ENCODE measurements at places on chromosomes 1 and 21. TPM values are rescaled to one million over a fixed set of nuclear protein-coding genes. Genes with fewer than 3 reads are reported as not detected.

DNA sequence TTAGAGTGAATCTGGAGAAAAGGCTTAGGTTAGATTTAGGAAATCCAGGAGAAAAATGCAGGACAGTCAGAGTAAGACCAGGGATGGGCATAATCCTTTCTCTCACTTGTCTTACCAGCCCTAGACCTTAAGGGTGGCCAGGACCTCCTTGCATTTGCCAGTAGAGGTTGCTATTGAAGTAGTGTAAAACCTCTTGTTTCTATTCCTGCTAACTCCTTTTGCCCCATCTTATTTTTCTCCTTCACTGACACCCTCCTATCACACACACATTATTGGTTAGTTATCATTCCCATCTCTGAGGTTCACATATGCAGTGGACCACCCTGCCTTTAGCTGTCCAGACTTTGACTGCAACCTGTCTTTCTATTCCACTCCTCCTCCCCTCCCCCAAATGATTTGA lies 75.0 kb upstream of the MACF1 start:
- no peak for DNase-seq
- peaks cover 4% of the 10 kb centered on the region for H3K36me3 ChIP-seq
- H3K27me3 ChIP-seq: no peaks in the 10 kb centered on the region
- peaks cover 24% of the 10 kb centered on the region for H3K4me1 ChIP-seq
- H3K27ac ChIP-seq: no peak overlapping the region

Gene NKAIN1
- 15.5 TPM for total RNA-seq

GRCh38 chr1:153493343-153493960 lies 33.0 kb upstream of the S100A7 start:
- H3K4me1 ChIP-seq: peaks cover 7% of the 10 kb centered on the region
- DNase-seq: no peak
- H3K36me3 ChIP-seq: no peaks in the 10 kb centered on the region
- H3K27ac ChIP-seq: no peak overlapping the region
- H3K27me3 ChIP-seq: peaks cover 11% of the 10 kb centered on the region

GRCh38 chr1:36910886-36911540 lies 123.3 kb downstream of the GRIK3 start:
- no peak overlapping the region for H3K4me3 ChIP-seq
- H3K27ac ChIP-seq: no peak overlapping the region
- no peak for DNase-seq
- no peaks in the 10 kb centered on the region for H3K36me3 ChIP-seq
- no peaks in the 10 kb centered on the region for H3K4me1 ChIP-seq

- H3K27me3 ChIP-seq: no peaks in the 10 kb centered on the region
- H3K4me1 ChIP-seq: peaks cover 23% of the 10 kb centered on the region
- no peak overlapping the region for H3K27ac ChIP-seq
- no peak overlapping the region for H3K4me3 ChIP-seq
These were observed 47.6 kb downstream of the BACH1 start for GRCh38 chr21:29346281-29346680.

Gene UBE2Q1
- total RNA-seq: 77.2 TPM

DNA sequence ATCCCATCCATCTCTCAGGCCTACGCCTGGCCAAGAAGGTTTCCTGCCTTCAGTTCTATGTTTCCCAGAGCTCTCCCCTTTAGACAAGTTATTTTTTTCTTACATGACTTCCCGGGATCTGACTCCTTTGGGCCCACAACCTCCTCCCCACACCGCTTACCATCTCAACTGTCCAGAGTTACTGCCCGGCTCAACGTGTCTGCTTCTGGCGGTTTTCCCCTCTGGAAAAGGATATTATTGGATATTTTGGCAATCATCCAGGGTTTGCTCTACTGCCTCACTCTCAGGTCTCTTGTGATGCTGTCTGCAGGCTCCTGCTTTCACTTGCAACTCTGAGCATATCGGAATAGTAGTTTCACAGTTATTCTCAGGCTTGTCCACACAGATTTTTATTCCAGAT lies 318.2 kb upstream of the CAMK1G start:
- DNase-seq: no peak
- peaks cover 3% of the 10 kb centered on the region for H3K27me3 ChIP-seq
- no peak overlapping the region for H3K27ac ChIP-seq
- H3K36me3 ChIP-seq: peaks cover 1% of the 10 kb centered on the region
- H3K4me1 ChIP-seq: peaks cover 13% of the 10 kb centered on the region
- no peak overlapping the region for H3K4me3 ChIP-seq

DNA sequence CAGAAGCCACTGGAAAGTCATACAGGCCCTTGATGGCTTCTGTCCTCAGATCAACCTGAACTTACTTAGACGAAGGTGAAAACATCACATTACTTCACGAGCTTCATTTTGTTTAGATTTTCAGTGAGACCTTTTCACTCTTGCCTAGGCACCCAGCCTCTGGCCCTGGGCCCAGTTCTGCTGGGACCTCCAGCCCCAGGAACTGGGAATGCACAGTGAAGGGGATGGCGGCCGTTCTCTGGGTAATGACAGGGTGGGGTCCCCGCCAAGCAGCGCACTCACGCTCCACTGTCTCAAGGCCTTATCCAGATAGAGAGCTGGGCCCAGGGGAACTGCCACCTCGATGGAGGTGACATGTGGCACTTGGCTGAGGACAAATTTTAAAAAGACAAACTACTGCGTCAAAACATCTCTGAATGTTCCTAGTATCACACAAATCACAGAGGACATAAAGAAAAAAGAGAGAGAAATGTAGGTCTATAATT lies 54.8 kb downstream of the NPHP4 start:
- no peak for DNase-seq
- peaks cover 24% of the 10 kb centered on the region for H3K36me3 ChIP-seq
- peaks cover 2% of the 10 kb centered on the region for H3K4me1 ChIP-seq
- no peak overlapping the region for H3K27ac ChIP-seq
- no peaks in the 10 kb centered on the region for H3K27me3 ChIP-seq
- H3K4me3 ChIP-seq: no peak overlapping the region

DNA sequence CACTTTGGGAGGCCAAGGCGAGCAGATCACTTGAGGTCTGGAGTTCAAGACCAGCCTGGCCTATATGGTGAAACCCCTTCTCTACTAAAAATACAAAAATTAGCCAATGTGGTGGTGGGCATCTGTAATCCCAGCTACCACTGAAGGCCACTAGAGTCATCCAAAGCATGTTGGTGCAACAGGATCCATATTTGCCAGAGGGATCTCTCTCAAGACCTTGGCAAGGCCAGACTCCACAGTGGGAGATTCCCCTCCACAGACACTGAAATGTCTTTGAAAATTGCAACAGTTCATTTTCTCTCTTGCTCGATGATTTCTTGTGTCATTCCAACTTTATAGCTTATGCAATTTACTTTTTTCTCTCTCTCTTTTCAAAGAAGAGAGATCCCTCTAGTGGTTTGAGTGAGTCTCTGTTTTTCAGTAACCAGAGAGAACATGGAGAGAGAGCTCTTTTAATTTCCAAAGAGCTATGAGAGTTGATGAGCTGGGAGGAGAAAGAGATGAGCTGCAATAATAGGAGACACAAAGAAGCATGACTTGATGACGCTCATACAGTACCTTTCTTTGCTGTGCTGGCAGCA lies 176.8 kb upstream of the USP25 start:
- DNase-seq: no peak
- no peak overlapping the region for H3K4me3 ChIP-seq
- H3K4me1 ChIP-seq: no peaks in the 10 kb centered on the region
- H3K36me3 ChIP-seq: no peaks in the 10 kb centered on the region

Gene PPIAL4G
- total RNA-seq: 0.14 TPM

Measured in progenitor cell of endocrine pancreas (in vitro differentiated cells).